Ecto neural progenitor cell (in vitro differentiated cells): ENCODE measurements at places on chromosomes 2 and 18.

DNA sequence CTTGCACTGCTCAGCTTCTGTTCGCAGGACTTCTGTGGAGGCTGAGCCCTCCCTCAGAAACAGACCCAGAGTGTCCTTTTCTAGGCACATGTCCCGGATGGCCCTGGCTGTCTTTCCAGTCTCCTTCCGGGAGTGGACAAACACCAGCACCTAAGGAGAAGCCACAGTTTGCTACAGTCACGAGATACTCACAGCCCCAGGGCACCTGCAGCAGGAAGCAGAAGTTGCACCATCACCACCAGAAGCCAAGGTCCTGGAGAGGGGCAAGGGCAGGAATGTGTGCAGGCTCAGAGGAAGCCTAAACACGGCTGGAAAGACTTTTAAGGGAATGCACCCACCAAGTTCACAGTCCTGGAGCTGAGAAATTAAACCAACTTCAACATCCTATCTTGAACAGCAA, 13.6 kb downstream of the SNRNP200 start:
- no peak for DNase-seq

DNA sequence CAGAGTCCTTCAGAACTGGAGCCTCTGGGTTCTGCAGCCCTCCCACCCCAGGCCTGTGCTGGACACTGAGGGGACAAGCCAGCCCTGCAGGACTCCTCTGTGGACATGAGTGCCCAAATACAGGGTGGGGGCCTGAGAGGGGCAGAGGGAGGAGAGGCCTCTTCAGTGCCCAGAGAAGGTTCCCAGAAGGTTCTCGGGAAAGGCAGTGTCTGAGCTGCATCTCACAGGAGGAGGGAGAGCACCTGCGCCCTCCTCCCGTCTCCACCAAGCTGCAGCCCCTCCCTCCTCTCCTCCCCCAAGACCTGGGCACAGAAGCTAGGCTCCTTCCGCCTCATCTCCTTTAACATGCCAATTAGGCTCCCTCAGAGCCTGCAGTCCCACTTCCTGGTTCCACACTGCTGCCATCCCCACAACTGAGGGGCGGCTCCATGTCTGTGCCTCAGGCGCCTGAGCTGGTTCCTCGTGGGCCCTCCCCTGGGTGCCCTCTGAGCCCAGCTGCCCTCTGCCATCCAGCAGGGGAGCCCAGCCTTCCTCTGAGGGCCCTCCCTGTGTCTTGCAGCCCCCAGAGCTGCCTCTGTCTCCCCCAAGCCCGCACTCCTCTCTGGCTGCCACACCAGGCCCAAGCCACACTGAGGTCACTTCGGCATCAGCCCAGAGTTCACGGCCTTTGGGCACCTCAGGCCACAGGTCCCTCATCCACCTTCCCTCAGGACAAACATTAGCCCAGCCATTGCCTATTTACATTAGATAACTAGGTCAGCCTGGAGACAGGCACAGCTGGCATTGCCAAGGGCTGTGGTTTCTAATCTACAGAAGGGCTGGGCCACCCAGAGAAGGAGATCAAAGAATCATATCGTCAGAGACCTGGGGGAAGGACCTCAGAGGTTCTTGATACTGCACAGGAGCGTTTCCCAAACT, 28.9 kb downstream of the KCNK3 start:
- DNase-seq = no peak

GRCh38 chr2:1997409-1997808, 253.1 kb upstream of the PXDN start:
- DNase-seq = no peak

DNA sequence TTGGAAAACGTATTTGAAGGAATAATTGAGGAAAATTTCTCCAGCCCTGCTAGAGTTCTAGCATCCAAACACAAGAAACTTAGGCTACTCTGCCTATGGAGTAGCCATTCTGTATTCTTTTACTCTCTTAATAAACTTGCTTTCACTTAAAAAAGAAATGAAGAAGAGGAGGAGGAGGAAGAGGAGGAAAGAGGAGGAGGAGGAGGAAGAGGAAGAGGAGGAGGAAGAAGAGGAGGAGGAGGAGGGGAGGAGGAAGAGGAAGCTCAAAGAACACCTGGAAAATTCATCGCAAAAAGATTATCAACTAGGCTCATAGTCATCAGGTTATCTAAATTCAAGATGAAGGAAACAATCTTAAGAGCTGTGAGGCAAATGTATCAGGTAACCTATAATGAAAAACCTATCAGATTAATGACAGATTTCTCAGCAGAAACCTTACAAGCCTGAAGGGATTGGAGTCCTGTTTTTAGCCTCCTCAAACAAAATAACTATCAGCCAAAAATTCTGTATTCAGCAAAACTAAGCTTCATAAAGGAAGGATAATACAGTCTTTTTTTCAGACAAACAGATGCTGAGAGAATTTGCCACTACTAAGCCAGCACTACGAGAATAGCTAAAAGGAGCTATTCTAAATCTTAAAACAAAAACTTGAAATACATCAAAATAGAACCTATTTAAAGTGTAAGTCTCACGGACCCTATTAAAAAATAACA, 56.2 kb upstream of the DSC1 start:
- no peak for DNase-seq

GRCh38 chr18:45104049-45104395, 423.3 kb downstream of the SETBP1 start:
- DNase-seq = no peak

GRCh38 chr18:73893880-73894279, 253.8 kb downstream of the FBXO15 start:
- no peak for DNase-seq

- no peak for DNase-seq
These were observed 7.8 kb downstream of the INO80C start for GRCh38 chr18:35489913-35490490.

DNA sequence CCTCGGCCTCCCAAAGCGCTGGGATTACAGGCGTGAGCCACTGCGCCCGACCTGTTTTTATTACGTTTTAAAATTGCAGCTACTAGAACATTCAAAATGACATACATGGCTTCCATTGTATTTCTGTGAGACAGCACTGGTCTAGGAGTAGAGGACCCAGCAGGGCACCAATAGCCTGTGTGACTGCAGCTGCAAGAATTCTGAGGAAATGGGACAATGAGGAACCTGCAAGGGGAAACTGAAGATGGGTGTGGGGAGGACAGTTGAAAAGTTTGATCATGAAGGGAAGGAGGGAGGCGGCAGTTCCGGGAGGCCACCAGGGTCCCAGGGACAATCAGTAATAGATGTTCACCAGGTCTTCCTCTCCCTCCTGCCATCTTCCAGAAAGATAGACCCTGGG, 13.9 kb upstream of the DNPEP start:
- DNase-seq = no peak

DNA sequence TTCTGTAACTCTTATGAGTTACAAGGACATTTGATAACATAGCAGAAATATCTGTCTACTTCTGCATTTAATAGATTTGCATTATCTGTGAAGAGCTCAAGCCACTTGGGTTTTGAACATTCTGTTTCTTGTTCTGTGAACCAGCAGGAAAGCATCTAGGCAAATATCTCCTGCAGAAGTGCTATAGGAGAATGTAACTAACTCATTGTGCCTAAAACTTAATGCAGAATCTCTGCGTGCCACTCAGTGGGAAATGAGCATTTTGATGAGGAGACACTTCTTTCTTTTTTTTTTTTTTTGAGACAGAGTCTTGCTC, 63.5 kb downstream of the MYOM1 start:
- no peak for DNase-seq

DNA sequence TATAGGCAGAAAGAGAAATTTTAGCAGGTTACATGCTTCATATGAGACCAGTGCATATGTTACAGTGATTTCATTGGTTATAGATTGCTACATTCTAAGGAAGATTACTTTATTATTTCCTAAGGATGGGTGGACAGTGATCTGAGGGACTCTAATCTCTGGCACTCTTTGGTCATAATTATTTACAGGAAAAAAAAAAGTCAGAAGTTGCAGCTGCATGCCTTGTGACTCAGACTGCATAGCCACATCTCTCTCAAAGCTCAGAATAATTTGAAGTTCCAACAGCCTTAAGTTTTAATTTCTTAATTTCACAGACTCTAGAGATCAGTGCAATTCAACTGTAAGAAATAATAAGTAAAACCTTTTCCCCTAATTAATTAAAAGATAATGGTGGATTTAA, 27.1 kb upstream of the BARD1 start:
- DNase-seq = no peak

DNA sequence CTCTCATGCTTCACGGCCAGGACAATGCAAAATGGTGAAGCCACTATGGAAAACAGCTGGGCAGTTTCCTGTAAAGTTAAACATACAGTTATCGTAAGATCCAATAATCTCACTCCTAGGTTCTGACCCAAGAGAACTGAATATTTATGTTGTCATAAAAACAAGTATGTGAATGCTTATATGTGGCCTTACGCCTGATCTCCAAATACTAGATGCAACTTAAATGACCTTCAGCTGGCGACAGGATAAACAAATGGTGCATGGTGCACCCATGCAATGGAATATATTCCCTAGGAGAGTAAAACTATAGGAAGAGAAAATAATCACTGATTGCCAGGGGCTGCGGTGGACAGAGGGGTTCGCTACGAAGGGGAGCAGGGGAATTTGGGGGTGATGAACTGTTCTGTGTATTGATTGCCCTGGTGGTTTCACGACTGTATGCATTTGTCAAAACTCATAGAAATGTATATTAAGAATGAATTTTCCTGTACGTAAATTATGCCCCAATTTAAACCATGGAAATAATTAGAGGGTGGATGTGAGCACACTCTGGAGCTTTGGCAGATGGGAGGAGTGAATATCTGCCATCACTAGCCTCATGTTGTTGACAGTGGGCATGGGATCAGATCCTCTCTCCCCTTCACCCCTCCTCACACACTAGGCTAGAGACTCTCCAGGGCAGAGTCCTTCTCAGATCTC, 100.8 kb upstream of the MYCN start:
- no peak for DNase-seq

DNA sequence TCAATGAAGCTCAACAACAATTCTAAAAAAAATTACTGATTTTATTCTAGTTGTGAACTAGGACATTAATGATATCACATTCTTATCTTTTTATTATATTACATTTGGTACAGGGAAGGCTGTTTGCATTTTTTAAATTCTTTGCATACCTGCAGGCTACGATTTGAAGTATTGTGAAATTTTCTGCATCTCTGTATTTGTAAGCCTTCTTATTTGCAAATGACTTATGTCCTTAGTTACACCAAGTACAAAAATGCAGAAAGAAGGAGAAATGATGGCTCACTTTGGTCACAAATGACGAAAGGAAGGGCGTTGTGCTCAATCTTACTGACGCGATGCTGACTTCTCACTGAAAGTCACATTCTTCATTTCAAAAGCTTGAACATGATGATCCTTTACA, 227.5 kb upstream of the SOX11 start:
- no peak for DNase-seq

GRCh38 chr2:218501665-218502064, 66.5 kb downstream of the USP37 start:
- DNase-seq = no peak

DNA sequence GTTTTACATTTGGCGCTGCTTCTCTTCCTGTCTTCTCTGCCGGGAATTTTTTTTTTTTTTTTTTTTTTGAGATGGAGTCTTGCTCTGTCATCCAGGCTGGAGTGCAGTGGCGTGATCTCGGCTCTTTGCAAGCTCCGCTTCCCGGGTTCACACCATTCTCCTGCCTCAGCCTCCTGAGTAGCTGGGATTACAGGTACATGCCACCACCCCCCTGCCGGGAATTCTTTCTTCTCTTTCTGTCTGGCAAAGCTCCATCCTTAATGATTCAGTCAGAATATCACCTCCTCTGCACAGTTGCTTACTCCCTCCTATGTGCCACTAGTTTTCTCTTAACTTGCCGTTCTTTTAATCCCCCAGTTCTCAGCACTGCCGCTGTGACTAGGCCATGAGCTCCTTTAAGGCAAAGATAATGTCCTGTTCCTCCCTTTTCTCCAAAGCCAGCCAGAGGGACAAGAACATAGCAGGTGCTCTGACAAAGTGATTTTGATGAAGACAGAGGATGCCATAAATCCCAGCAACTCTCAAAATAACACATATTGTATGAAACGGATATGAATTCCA, 112.1 kb upstream of the LRATD1 start:
- DNase-seq = no peak

DNA sequence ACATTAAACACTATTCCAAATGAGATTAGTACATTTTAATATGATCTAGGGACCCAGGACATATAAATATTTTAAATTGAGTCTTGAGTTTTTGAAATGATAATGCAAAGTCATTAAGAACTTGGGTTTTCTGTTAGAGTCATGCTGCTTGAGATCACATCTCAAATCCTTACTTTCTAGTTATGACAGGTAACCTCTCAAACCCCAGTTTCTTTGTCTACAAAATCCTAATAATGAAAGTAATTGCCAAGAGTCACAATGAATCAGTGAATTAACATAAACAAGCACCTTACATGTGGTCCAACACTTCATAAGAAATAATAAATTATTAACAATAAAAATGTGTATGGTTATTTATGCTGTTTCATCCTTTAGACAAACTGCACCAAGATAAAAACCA, 607.6 kb downstream of the LRP1B start:
- no peak for DNase-seq
